Suppressor macrophage (primary cell): ENCODE measurements at places on chromosomes 12 and 14.
A peak's percentile ranks its signal among the peaks of the same experiment; 100 is the strongest.

- DNase-seq, result no peak
Measured at GRCh38 chr12:74514098-74514872, 23.4 kb upstream of the ATXN7L3B start.

DNA sequence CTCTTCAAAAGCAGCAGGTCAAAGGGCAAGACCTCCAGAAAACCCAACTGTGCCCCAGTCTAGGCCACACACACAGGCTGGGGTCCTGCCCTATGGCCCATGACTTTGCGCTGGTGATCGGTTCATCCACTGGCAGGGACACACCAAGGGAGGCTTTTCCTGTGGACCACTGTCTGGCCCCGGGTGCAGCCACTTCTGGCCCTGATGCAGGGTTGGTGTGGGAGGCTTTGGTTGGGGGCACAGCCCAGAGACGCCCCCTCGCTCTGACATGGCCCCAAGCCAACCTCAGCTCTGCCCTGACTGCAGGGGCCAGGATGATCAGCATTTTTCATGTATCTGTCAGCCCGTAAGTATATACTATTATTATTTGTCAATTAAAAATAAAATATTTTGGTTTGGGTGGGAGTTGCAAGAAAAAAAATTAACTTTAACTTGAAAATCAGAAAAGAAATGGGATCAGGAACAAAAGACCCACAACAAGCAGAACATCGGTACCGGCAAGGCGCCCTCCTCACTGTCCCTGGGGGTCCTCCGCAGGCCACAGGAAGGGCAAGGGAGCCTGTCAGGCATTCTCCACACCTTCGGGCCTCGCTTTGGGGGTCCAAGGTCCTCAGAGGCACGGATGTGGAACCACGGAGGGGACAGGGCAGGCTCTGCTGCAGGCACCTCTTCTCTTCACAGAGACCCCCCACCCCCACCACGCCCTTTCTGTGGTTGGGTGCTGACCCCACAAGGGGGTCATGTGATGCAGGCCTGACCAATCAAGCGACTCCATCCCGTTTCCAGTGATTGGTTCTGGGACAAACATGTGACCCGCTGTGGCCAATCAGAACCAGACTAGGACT lies 181.5 kb upstream of the SFSWAP start:
- no peak for DNase-seq

GRCh38 chr12:65327207-65328076 lies 49.0 kb downstream of the MSRB3 start:
- no peak for DNase-seq

GRCh38 chr12:130920723-130921381 lies 32.9 kb upstream of the ADGRD1 start:
- DNase-seq, result no peak

DNA sequence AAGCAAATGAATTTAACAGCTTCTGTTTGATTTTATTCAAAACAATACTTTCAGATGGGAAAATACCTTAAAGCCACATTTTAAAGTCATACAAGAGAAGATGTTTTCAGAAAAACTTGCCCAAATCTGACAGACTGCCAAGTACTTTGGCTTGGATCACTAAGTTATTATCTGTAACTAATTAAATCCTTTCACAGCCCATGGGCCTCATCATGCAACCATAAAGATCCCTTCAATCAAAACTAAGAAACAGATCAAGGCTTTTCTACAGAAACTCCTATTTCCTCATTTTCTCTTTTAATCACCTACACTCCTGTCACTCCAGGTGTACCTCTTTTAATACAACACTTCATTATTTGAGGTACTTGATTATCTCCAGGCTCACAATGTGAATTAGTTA lies 28.1 kb downstream of the BLTP3B start:
- DNase-seq, result no peak

DNA sequence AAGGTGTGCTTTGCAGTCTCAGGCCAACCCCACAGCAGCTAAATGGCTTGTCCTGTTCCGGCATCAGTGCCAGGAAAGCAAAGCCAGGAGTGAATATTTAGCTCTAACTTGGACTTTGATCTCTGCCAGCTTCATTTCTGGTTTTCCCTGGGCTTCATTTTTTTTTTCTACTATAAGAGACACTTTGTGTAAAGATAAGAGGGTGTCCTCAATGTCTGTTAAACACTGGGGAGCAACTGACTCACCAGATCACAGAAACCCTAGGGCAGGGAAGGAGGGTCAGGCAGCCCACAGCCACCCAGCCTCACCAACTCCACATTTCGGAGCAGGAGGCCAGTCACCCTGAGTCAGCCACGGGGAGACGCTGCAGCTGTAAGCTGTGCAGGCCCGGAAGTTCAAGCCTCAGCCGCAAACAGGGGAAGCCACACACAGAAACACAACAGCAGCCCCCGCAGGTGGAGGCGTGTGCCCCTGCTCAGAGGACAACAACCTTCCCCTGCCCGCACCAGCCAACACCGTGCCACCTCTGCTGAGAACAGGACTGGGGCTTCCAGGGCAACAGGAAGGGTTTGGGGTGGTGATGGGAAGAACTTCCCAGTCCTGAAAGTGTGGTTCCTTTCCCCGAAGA lies 6.3 kb downstream of the TNFRSF1A start:
- peak; percentile 90 for DNase-seq

DNA sequence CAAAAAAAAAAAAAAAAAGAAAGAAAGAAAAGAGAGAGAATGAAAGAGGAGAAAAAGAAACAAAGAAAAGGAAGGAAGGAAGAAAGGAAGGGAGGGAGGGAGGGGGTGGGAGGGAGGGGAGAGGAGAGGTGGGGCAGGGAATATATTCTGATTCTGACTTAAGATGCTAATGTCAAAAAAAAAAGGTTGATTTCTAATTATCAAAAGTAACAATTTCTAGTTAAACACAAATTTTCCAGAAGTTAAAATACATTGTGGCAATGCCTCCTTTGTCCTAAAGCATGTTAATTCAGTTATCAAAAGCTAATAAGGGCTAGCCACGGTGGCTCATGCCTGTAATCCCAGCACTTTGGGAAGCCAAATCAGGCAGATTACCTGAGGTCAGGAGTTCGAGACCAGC lies 7.5 kb downstream of the MPHOSPH9 start:
- DNase-seq, result no peak

GRCh38 chr14:24664366-24664765 lies 30.4 kb upstream of the GZMB start:
- no peak for DNase-seq

DNA sequence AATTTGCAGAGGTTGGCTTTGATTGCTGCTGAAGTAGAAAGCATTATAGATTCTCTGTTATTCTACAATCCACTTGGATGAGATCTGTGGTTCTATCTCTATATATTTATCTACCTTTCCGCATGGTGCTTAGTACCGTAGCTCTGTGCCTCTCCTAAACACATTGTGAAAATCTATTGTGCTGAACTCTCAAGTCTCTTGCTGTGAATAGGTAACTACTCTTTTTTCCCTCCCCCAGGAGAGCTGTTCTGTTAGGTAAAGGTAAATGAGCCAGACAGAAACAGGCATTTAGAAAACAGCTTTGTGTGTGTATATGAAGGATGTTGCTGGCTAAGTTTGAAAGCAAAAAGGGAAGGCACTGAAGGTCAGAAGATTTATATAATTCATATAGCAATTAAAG lies 112.6 kb downstream of the BRMS1L start:
- DNase-seq, result no peak

GRCh38 chr14:33349871-33350270 lies 411.2 kb downstream of the NPAS3 start:
- DNase-seq, result no peak

DNA sequence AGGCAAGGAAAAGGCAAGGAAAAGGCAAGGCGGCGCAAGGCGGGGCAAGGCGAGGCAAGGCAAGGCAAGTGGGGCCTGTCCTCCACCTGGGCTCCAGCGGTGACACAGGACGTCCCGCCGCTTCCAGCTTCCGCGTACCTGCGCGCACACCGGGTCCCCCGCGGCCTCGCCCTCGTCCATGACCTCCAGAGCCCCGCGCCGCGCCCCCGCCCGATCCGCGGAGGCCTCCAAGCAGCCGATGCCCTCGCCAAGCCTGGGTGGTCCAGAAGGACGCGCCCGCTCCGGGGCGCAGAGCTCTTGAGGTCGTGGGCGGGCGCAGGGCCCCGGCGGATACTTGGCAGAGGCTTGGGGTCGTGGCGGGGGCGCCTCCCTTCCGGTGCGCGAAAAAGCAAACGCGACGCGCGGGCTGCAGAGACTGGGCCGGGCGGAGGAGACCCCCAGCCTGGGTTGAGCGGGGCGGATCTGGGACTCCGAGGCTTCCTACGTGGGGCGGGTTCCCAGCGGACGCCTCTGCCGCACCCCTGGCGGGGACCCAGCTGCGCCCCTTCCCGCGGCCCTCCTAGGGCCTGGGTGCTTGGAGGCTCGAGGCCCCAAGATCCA lies 60.8 kb upstream of the EIF5 start:
- no peak for DNase-seq

DNA sequence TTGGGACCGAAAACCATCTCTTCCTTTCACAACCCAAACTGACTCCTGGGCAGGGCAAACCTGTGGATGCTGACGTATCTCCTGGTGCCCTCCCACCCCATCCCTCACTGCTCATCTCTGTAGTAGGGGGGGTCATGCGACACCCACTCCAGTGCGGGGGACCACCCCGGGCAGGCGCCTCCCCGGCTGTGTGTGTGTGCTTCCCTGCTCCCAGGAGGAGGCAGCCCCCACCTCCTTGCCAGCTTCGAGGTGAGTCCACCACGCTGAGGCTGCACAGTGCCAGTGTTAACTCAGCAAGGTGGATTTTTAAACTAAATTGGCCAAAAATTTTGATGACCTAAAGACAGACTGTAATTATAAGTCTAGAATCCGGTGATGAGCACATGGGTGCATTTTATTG lies 46.2 kb upstream of the BEGAIN start:
- no peak for DNase-seq

DNA sequence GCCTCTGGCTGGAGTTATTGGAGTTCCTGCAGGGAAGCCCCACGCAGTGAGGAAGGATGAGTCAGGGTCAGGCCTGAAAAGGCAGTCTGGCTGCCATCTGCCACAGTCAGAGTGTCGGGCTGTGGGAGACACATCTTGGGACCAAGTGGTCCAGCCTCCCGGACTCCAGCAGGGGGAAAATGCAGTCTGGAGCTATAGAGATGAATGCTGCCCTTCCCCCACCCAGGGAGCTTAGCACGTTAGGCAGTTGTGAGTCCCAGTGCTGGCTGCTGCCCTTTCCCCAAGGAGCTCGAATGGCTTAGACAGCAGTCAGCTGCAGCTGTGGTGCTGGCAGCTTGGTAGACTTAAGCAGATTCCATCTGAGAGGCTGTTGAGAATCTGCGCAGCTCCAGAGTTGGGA lies 8.2 kb upstream of the NTS start:
- DNase-seq, result no peak

- DNase-seq, result no peak
Measured at GRCh38 chr14:45381091-45381490, 128.1 kb upstream of the MIS18BP1 start.

DNA sequence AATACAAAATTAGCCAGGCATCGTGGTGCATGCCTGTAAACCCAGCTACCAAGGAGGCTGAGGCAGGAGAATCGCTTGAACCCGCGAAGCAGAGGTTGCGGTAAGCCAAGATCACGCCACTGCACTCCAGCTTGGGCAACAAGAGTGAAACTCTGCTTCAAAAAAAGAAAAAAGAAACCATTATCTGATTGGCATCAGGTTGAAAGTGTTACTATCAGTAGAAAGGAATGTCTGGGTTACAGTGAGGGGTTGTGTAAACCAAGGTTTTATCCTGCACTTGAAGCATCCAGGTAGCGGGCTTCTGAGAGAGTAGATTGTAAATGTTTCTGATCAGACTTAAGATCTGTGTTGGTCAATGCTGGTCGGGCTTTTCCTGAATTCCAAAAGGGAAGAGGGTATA lies 14.1 kb upstream of the OXA1L start:
- no peak for DNase-seq

DNA sequence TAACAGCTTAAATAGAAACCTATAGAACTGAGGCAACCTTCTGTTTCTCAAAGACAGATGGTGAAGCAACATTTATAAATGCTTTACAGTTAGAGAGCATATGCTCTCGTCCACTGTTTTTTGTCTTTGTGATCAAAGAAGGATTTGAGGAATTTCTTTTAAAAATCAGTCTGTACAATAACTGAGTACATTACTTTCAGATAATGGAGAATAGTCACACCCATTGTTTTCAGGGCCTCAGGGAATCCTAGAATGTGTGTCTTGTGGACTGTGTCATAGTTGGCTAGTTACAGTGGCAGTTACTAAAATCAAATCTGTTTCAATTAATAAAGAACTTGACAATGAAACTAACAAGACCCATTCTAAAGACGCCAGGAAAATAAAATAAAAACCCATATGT lies 107.9 kb downstream of the PRKCH start:
- no peak for DNase-seq

DNA sequence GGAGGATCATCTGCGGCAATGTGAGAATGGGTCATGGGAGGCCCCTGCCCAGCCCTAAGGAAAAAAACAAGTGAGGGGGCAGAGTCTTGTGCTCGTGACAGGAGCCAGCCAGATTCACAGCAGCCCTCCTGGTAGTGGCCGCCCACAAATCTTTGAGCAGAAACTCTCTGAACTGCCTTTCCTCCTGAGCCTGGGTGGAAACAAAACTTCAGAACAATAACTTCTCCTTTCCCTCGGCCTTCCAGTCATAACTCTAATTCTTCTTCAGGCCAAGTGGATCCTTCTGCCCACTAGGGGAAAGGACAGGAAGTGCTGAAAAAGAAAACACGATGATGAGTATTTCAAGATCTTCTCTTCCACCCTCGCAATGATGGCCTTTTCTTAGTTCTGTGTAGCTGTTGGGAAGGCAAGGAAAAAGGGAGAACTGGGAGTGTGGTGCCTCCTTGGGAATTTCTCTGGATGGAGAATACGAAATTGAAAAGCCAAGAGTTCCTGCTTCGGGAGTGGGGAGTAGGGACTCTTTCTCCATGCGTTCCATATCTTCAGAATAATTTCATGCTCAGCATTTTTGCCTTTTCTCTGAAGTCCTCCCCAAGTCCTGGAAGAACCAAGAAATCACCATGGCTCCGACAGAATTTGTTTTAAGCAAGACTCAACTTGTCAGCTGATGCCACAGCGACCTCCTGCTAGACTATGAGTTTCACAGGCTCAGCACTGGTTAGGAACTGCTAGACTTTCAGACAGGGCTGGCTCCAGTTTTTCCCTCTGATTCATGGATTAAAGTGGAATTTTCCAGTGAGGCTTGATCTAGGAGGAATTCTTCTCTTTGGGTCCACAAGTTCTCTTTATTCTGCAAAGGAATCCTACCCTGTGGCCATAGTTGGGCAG lies 188.9 kb downstream of the CAND1 start:
- DNase-seq, result peak; percentile 94

DNA sequence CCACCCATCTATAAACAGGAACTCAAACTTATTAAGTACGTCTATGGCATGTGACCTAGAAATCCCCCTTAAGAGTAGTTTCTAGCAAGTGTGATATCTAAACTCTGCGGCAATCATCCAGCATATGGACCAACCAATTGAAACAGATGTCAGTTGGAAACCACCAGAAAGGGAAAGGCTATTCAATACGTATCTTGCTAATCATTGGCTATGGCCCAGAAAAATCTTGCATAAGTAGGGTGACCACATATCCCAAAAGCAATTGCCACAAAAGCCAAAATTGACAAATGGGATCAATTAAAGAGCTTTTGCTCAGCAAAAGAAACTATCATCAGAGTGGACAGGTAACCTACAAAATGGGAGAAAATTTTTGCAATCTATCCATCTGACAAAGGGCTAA lies 24.2 kb downstream of the SYNJ2BP start:
- DNase-seq, result no peak
